Karpas-422 (cell line): ENCODE measurements at places on chromosomes 12 and 14. TPM values are rescaled to one million over a fixed set of nuclear protein-coding genes. Genes with fewer than 3 reads are reported as not detected.

The TEX22 gene
- total RNA-seq: 0.67 and 1.7 TPM in 2 replicates

The LRP6 gene
- total RNA-seq: 6.7 and 12.5 TPM in 2 replicates

The WASHC4 gene
- total RNA-seq: 67.1 and 93.0 TPM in 2 replicates

The CLEC7A gene
- not detected in 2 replicates for total RNA-seq

The PTGR2 gene
- 10.0 and 11.3 TPM in 2 replicates for total RNA-seq

The ASCL1 gene
- not detected in 2 replicates for total RNA-seq

The TSHR gene
- total RNA-seq: not detected in 2 replicates

The MYO1A gene
- 0.11 and 3.8 TPM in 2 replicates for total RNA-seq

The FAM186B gene
- 1.1 TPM in 1 of 2 replicates, not detected in the other for total RNA-seq

The OASL gene
- total RNA-seq: 0.69 and 1.4 TPM in 2 replicates

The CLEC9A gene
- not detected in 2 replicates for total RNA-seq

The CELA1 gene
- not detected in 2 replicates for total RNA-seq
